ENCODE measurements at places on chromosomes 12 and 14.
A peak's percentile ranks its signal among the peaks of the same experiment; 100 is the strongest.

- DNase-seq = no peak
These were observed 87.3 kb upstream of the RIN3 start for GRCh38 chr14:92426237-92426636.

- no peak for DNase-seq
These were observed 106.3 kb downstream of the OTX2 start for GRCh38 chr14:56703947-56704346.

DNA sequence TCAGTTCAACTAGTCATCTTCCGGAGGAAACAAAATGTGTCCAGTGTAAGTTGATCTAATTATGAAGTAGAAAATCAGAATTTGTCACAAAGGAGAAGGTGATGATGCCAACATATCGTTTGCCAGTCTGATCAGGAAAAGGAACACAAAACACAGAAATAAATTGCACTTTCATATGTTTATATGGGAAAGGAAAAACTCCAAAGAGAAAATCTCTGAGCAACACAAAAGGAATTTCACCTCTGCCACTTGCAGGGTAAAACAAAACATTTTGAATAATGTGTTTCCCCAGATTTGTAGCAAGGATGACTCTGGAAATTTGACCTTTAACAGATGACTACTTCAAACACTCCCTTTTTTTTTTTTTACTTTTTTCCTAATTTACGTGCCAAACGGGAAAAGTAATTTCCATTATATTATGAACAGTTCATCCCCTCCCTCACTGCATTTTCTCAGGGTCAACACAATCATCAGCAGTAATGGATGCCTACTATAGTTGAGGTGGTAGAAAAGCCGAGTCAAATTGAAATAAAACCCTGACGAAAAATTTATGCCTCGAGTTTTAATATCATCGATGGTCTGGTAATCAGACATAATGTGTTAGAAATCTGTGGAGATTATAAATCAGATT is 25.6 kb downstream of the MGAT4C start:
- no peak for DNase-seq

DNA sequence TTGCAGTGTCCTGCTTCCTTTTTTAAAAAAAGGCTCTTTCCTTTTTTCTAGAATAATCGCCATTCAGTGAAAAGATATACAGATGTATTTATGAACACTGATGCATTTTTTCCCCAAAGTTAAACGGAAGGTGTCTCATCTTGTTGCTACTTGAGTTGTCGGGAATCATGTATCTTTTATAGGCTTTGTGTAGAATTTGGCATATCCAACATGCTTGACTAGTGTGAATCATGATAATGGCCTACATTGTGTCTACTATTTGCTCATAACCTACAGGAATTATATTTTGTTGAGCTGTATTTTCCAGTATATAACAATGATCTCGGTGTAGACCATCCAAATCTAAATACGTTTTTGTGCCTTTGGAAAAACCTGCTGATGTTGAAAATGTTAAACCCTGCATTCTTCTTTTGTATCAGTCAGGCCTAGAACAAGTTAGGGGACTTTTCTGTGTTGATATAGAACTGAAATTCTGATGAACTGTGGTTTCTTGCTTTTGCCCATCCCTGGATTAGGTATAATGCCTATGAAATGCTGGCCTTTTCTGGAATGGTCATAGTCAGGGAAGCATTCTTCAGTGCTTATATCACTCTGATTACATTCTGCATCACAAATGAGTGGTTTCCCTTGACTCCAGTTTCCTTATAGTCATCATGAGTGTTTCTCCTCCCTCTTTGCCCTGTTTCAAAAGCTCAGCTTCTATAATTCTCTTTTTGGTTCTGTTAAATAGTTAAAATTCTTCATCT is 10.8 kb downstream of the BMAL2 start:
- no peak for DNase-seq

GRCh38 chr12:24899503-24900075 is 49.3 kb downstream of the BCAT1 start:
- no peak for DNase-seq

DNA sequence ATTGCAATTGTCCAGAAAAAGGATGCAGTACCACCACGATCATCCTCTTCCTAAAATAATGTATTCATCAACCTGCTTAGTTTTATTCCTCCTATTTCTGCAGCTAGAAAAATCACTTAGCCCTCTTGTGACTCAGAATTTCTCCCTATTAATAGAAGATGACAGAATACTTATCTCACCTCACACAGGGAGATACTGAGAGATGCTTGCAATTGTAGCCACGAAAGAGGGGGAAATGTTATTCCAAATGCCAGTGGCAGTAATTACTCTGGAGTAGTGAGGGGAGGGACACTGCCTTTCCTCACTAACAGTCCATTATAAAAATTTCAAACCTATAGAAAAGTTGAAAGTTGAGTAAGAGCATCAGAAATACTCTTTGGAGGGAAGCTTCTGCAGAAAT is 11.8 kb upstream of the DUSP6 start:
- no peak for DNase-seq

DNA sequence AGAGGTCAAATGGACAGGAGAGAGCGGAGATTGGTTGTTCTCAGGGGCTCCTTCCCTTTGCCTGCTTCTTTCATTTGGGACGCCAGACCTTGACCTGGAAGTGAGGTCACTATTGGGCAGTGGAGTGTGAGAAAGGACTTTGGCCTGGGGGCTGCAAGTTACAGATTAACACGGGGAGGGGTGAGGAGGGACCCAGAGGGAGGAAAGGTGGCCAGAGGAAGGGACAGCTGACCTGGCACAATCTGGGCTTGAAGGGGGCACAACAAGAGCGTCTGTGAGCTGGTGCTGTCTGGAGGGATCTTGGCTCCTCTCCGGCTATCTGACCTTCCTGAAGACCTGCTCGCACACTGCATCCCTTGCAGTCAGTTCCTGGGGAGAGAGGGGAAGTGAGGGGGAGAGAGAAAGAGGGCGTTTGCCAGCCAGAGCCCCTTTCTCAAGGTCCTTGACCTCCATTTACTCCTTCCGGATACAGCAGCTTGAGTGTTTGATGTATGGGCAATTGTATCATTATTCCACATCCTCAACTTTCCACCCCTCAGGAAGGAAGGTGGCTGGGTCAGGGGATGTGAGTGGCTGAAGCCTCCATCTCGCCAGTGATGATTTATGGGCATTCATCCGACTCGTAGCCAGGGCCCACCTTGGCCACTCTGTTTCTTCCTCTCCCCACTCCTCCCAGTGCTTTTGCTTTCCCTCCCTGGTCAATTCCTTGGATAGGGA is 4.7 kb downstream of the RBP5 start:
- DNase-seq = no peak

GRCh38 chr14:105489542-105490266 is 1.3 kb upstream of the TEDC1 start:
- peak; percentile 80 for DNase-seq

DNA sequence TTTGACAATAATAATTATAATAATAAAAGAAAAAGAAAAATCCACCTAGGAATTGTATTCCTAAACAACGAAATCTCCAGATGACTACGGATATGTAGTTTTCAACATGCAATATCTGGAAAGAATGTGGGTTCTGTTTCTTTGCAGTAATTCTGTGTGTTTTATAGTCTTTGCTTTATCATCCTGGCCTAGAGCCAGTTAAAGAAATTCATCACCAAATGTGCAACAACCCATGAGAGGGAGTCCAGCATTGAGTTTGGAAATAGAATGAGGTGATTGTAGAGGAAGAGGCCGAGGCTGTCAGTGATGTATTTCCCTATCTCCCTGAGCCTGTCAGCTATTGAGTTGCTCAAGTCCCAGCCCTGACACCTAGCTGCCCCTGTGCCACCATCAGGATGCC is 200.5 kb upstream of the DCN start:
- no peak for DNase-seq

DNA sequence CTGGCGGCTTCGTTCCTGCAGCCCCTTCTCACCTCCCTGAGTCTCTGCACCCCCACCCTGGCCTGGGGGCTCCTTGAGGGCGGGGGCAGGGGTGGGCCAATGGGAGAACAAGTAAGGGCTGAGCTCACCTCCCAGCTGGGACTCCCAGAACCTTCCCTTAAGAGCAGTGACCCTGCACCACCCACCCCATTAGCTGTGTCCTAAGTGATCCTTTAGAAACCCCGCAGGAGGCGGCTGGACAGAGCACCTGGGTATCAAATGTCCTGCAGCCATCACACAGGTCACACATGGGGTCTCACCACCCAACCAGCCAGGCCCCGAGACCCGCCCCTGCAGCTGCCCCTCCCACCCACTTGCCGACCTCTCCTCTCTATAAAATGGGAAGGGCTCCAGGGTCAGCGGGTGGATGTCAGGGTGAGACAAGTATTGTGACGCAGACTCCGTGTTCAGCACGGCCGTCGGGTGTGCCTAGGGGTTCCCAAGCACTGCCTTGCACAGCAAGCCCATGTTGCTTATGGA is 151.2 kb upstream of the C14orf180 start:
- no peak for DNase-seq

DNA sequence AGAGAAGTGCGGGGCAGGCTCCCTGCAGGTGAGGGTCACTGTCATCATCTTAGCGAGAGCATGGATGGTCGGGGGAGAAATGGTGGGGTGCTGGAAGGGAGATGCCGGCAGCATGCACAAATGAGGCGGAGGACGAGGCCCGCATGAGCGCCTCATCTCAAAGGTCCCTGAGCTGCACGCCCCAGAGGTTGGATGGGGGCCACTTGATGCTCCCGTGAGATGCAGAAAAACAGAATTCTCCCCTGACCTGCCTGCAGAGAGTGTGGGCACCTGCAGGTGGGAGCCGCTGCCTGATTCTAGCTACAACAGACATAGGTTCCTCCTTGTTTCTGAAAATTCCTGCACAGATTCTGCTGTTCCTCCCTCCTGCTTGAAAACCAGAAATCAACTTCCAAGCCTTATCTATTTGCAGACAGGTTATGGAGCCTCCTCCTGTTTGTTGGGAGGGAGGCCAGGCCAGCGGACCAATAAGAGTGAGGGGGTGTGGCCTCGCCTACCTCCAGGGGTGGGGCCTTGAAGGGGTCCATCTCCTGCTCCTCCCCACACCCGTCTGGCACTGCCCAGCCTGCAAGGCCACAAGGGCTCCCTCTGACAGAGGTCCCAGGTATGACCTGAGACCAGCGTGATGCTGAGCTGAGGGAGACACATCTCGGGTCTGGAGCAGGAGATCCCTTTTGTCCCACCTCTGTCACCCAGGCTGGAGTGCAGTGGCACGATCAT is 67.2 kb downstream of the KDM2B start:
- no peak for DNase-seq

GRCh38 chr12:104586351-104586919 is 129.7 kb downstream of the CHST11 start:
- DNase-seq = no peak

DNA sequence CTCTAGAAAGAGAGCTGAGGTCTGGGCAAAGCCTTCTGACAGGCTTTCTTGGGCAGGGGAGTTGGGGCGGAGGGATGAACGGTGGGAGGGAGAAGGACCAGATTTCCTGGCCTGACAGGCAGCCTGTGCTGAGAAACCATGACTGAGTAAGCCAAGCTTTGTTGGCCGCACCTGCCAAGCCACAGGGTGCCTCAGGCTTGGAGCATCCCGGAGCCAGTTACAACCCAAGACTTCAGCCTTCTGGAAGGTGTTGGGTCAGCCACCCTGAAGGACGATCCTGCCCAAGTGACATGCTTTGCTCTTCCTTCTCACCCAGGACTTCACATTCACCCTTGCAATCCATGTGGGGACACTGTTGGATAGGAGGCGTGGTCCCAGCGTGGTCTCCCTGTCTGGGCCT is 21.0 kb upstream of the AQP2 start:
- DNase-seq = no peak

GRCh38 chr14:52840877-52841276 is 49.5 kb upstream of the GNPNAT1 start:
- DNase-seq = no peak

GRCh38 chr12:116675339-116676107 is 62.3 kb downstream of the SPRING1 start:
- DNase-seq = no peak

- DNase-seq = no peak
These were observed 202.1 kb upstream of the MYL2 start for GRCh38 chr12:111122458-111122878.

DNA sequence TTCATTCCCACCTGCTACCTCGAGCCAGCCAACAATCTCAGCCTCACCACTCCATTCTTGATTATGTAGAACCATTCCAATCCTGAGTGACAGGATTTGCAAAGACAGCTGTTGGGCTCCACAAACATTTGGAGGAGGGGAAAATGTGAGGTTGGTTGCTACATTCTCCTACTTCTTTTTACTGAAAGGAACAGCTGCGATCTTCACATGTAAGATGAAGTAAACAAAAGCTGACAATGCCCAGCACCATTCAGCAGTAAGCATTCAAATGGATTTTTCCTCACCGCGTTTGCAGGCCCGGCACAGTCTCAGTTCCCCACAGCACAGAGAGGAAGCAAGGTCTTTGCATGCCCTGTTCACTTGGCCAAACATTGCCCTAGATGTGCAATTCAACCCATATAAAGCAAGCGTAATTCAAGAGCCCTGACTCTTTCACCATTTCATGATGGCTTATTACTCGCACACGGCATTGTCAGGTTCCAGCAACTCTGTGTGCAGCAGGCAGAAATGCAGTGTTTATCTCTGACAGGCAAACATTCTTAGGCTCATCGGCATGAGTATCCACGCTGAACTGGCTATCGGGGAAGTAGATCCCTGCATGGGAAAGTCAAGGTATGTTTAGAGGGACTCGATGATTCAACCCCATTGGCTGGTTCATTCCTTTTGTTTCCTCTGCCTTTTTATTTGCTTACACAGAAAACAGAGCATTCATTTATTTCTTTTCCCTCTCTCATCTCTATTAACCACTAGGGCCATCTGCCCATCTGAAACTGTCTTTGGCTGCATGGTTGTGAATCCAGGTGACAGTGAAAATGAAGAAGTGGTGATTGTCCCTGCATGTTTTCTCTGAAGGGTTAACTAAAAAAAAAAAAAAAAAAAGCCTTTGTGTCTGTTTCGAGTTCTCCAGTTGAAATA is 236.1 kb upstream of the PLEKHG7 start:
- DNase-seq = no peak

GRCh38 chr12:2895511-2895910 is 4.8 kb downstream of the TULP3 start:
- DNase-seq = no peak

- DNase-seq = peak; percentile 86
These were observed at the start of gene FKBP11 for GRCh38 chr12:48925304-48926011. FKBP11 (minus strand) TSS chr12:48925492; CDS start chr12:48925428, 64 bp downstream.

DNA sequence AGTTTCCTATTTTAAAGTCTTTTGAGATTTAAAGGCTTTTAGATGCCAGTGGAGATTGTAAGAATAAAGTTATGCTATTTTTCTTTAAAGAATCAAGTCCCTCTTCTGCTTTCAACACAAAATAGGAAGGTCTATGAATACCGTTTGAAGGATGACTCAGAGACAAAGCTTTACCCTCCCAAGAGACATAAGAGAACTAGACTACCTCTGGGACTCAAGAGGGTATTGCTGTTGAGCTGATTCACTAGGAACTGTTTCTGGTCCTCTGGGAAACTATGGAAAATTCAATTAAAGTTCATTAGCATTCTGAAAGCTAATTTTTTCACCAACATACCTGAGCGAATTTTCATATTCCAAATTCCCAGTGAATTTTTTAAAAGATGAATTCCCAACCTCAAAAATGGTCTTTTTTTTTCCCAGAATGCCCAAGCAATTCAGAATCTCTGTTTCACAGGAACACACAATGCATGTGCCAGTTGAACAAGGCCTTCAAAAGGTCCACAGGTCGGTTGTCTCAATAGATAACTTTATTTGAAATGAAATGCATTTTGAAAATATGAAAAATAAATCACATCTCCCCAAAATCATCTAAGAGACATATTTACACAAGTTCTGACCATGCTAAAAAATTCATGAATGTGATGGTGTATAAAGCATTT is 6.5 kb downstream of the PHLDA1 start:
- no peak for DNase-seq

Measured in right cardiac atrium (tissue), 5 donors.